ENCODE measurements at places on chromosomes 11 and 22. TPM values are rescaled to one million over a fixed set of nuclear protein-coding genes. Genes with fewer than 3 reads are reported as not detected.

The OR56B4 gene
- not detected for total RNA-seq

The SLC22A9 gene
- not detected for total RNA-seq

The CACNA1I gene
- 0.05 TPM for total RNA-seq

The SHISA8 gene
- total RNA-seq = not detected

The TALDO1 gene
- total RNA-seq = 178 TPM

The UPK2 gene
- total RNA-seq = not detected

The OSM gene
- not detected for total RNA-seq

The ZBTB3 gene
- 11.9 TPM for total RNA-seq

The PANX3 gene
- total RNA-seq = not detected

The POTEH gene
- not detected for total RNA-seq

The LDHAL6A gene
- total RNA-seq = not detected

The DRD4 gene
- total RNA-seq = not detected

The NEFH gene
- total RNA-seq = 0.59 TPM

The CDON gene
- 7.1 TPM for total RNA-seq

The KRTAP5-1 gene
- total RNA-seq = not detected

The GRIA4 gene
- total RNA-seq = not detected

The OR10A2 gene
- not detected for total RNA-seq

The SCUBE1 gene
- not detected for total RNA-seq

The SMDT1 gene
- total RNA-seq = 2.7 TPM

Measured in smooth muscle cell of the umbilical artery (primary cell).